Stimulated activated naive B cell treated with anti-CD40 and anti-IgM and Interleukin-4, amounts not matched to agents 10 μg/mL and 1 μg/mL and 100 μg/mL, for 72 hours (primary cell): ENCODE measurements at places on chromosomes 3 and 15.

GRCh38 chr3:182330646-182331045 lies 462.7 kb upstream of the ATP11B start:
- no peaks in the 10 kb centered on the region for H3K4me1 ChIP-seq
- no peaks in the 10 kb centered on the region for H3K27me3 ChIP-seq
- H3K36me3 ChIP-seq = no peaks in the 10 kb centered on the region
- no peak overlapping the region for H3K27ac ChIP-seq
- DNase-seq = no peak

- no peak for DNase-seq
- no peaks in the 10 kb centered on the region for H3K27me3 ChIP-seq
- no peaks in the 10 kb centered on the region for H3K4me1 ChIP-seq
- no peaks in the 10 kb centered on the region for H3K36me3 ChIP-seq
Measured at GRCh38 chr15:71337197-71337845, 222.1 kb downstream of the THSD4 start.

DNA sequence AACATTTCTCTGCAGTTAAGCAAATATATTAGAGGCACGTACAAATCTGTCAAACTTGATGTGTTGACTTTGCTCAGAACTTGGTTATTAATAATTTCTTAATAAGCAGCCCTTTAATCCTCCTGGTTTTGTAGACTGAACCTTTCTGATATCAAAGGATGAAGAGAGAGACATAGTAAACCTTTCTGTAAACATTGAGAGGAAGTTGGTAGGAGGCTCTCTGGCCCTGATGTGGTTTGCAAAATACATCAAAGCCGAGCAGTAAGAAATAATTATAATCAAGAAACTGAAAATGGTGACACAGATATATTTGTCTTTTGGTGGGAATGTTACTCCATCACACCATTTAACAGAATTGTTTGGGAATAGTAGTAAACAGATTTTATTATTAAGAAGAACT lies 111.9 kb downstream of the OXSM start:
- H3K4me3 ChIP-seq = no peak overlapping the region
- no peak overlapping the region for H3K27ac ChIP-seq
- H3K36me3 ChIP-seq = no peaks in the 10 kb centered on the region

- DNase-seq = no peak
- no peaks in the 10 kb centered on the region for H3K36me3 ChIP-seq
- H3K4me3 ChIP-seq = no peak overlapping the region
- H3K4me1 ChIP-seq = no peaks in the 10 kb centered on the region
- H3K27me3 ChIP-seq = no peaks in the 10 kb centered on the region
- no peak overlapping the region for H3K27ac ChIP-seq
Measured at GRCh38 chr15:49855917-49856637, 235.2 kb downstream of the DTWD1 start.

- no peak for DNase-seq
- H3K27ac ChIP-seq = no peak overlapping the region
- no peaks in the 10 kb centered on the region for H3K36me3 ChIP-seq
- H3K27me3 ChIP-seq = no peaks in the 10 kb centered on the region
- no peaks in the 10 kb centered on the region for H3K4me1 ChIP-seq
Measured at GRCh38 chr3:81216192-81216591, 545.3 kb downstream of the GBE1 start.

- DNase-seq = no peak
- H3K27ac ChIP-seq = no peak overlapping the region
- no peaks in the 10 kb centered on the region for H3K4me1 ChIP-seq
Measured at GRCh38 chr15:36370731-36371112, 208.7 kb upstream of the CDIN1 start.

GRCh38 chr15:83854321-83854720 lies 200.4 kb downstream of the ADAMTSL3 start:
- no peak for DNase-seq
- no peaks in the 10 kb centered on the region for H3K36me3 ChIP-seq
- no peaks in the 10 kb centered on the region for H3K4me1 ChIP-seq
- no peak overlapping the region for H3K4me3 ChIP-seq
- no peaks in the 10 kb centered on the region for H3K27me3 ChIP-seq

DNA sequence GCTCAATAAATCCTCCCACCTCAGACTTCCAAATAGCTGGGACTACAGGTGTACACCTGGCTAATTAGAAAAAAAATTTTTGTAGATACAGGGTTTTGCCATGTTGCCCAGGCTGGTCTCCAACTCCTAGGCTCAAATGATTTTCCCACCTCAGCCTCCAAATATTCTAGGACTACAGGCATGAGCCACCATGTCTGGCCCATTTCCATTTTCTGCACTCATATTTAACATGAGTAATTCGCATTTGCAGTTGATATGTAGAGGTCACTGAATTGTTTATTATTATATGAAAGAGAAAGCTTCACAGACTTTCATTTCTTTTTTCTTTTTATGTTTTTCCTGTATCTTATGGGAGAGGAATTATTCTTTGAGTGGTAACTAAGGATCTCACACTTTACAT lies 492.7 kb downstream of the CNTN3 start:
- H3K27ac ChIP-seq = no peak overlapping the region
- H3K36me3 ChIP-seq = no peaks in the 10 kb centered on the region
- no peak overlapping the region for H3K4me3 ChIP-seq
- H3K27me3 ChIP-seq = no peaks in the 10 kb centered on the region

DNA sequence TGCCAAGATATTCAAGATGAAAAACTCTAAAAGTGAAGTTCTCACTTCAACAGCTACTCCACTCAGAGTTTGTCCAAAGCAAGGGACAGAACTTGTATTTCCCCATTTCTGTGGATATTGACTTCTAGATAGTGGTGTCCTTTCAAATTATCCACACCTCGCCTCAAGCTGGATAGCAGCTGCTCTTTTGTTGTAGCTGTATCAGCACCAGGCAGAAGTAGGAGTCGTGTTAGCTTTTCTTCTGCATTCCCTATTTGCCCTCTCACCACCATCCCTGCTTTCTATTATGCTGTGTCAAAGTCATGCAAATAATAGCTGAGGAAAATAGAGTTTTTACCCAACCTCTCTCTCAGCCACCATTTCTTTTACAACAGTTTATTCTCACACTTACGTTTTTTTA lies 303.8 kb downstream of the EPHA3 start:
- H3K27me3 ChIP-seq = no peaks in the 10 kb centered on the region
- DNase-seq = no peak
- no peak overlapping the region for H3K4me3 ChIP-seq
- H3K27ac ChIP-seq = no peak overlapping the region

DNA sequence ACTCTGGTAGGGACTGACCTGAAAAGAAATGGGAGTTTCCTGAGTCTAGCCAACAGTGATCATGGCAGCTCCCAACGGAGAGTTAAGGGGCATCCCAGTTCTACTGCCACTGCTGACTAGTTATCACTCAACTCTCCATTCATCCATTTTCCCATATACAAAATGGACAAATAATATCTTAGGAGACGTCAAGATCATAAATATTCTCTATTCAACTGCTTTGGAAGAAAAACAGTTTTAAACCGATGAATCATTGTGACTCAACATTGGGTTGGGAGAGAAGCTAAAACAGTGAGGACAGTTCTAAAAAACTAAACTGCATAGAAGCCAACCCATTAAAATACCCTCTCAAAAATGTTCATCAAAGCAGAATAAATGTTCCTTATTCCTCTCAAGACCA lies 57.6 kb upstream of the CHRM5 start:
- H3K27ac ChIP-seq = no peak overlapping the region
- no peak overlapping the region for H3K4me3 ChIP-seq
- DNase-seq = no peak
- H3K27me3 ChIP-seq = no peaks in the 10 kb centered on the region

DNA sequence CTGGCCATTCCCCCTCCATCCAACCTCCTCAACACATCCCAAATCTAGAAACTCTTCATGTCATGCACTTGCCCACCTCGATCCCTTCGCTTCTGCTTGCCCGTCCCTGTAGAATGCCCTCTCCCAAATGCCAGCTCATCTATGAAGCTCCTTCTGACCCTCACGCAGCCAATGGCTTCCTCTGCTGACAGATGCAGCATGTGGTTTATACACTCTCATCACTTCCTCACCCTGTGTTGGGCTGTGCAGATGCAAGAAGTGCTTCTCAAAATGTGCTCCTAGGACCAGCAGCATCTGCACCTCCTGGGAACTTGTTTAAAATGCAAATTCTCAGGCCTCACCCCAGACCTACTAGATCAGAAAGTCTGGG lies 51.7 kb downstream of the SEMA5B start:
- peak; percentile 17 for DNase-seq
- H3K36me3 ChIP-seq = no peaks in the 10 kb centered on the region
- peaks cover 42% of the 10 kb centered on the region for H3K4me1 ChIP-seq
- peak overlapping the region; percentile 1 for H3K27ac ChIP-seq
- H3K4me3 ChIP-seq = peak overlapping the region; percentile 64
- peaks cover 6% of the 10 kb centered on the region for H3K27me3 ChIP-seq

GRCh38 chr3:47404955-47405790 lies 24.4 kb downstream of the PTPN23 start:
- peaks cover 47% of the 10 kb centered on the region for H3K36me3 ChIP-seq
- no peak overlapping the region for H3K4me3 ChIP-seq
- peak overlapping the region; percentile 71 for H3K27ac ChIP-seq
- H3K4me1 ChIP-seq = peaks cover 7% of the 10 kb centered on the region
- H3K27me3 ChIP-seq = no peaks in the 10 kb centered on the region
- no peak for DNase-seq
